Suppressor macrophage treated with lipopolysaccharide for 4 hours (primary cell): ENCODE measurements at places on chromosomes 5 and 9.

GRCh38 chr9:92254381-92255337, 38.8 kb downstream of the IARS1 start:
- DNase-seq: no peak

DNA sequence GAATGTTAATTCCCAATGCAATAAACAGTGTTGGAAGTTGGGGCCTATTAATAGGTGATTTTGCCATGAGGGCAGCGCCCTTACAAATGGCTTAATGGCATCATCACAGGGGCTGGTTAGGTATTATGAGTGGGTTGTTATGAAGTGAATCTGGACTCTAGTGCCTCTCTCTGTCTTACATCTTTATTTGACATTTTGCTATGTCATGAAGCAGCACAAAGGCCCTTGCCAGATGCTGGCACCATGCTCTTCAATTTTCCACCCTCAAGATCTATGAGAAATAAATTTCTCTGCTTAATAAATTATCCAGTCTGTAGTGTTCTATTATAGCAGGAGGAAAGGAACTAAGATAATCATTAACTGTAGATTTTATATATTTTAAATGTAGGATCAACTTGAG, 1098.7 kb upstream of the NUDT12 start:
- DNase-seq: no peak

GRCh38 chr5:150582241-150583109, 58.0 kb upstream of the SYNPO start:
- DNase-seq: no peak

DNA sequence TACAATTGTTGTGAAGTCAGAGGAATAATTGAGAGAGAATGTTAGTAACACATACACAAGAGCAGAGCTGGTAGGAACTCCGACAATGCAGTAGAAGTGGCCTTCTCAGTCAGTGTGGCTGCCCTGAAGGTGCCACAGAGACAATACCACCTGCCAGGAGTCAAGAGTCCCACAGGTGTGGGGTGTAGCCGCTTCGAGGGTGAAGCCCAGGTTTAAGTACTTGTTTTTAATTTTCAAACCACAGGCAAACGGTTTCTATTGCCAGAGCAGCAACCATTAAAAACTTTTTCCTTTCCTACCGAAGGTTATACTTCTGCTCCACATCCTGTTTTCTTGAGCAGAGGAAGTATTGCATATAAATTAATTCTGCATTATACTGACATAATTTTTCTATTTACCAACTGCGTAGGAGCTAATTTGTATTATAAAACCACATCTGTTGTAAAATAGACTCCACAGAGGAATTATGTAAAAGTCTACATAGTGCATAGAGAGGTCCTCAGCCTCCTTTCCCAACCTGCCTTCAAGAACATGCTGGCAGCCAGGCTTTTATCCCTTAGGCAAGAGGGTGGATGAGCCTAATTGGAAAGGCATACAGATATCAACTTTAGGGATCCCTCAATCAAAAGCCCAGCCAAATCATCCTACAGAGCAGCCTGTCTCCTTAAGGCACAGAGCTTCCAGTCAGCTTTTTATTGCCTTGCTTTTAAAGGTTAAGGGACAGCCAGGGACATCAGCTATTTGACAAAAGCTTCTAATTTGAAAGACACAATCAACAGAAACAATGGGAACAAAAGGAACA, 12.9 kb upstream of the ACTBL2 start:
- no peak for DNase-seq

GRCh38 chr5:76367623-76368371, 35.3 kb upstream of the IQGAP2 start:
- DNase-seq: peak; percentile 76
